ENCODE measurements at places on chromosomes 7 and 10.
A peak's percentile ranks its signal among the peaks of the same experiment; 100 is the strongest.

DNA sequence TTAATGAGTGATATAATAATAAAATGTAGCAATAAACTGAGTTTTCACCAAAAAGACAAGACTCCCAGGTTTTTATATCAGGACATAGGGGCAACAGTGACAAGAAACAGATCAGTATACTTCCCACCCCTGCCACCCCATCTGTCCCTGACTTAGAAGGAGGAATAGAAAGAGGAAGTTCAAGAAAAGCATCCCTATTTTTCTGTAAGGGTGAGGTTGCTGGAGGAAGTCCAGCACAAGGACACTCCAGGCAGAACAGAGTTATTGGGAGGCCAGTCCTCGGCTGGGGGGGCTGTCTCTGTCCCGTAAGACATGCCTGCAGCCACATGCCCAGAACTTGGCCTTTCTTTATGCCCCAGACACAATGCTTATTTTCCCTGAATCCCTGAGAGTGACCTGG, 16.5 kb upstream of the TLX1 start:
- DNase-seq, result no peak

GRCh38 chr7:130822642-130823041, 88.6 kb upstream of the KLF14 start:
- no peak for DNase-seq

- DNase-seq, result no peak
These were observed 551.3 kb upstream of the STEAP1 start for GRCh38 chr7:89602984-89603383.

DNA sequence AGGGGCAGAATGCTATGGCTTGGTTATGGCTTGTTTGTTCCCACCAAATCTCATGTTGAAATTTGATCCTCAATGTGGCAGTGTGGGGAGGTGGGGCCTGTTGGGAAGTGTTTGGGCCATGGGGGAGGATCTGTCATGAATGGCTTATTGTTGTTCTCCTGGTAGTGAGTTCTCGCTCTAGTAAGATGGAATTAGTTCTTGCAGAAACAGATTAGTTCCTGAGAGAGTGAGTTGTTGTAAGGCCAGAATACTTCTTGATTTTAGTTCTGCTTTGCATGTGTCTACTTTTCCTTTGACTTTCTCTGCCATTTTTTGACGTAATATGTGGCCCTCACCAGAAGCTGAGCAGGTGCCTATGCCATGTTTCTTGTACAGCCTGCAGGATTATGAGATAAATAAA, 188.2 kb downstream of the KIF20B start:
- DNase-seq, result no peak

DNA sequence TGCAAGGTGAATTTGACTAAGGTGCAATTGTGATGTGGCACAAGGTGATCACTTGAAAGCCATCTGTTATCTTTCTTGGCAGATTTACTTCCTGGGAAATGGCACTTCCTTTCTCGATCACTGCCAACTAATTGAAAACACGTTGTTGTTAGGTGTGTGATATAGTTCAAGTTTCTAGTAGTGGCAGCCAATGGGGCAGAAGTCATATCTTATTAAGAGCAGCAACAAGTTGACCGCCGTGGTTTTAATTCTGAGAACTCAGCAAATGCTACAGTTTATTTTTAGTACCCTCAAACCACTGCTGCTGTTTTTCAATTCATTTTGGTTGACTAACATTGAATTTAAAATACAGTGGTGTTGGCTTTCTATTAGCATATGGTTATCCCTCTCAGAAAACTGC, 1.6 kb downstream of the CHN2 start:
- no peak for DNase-seq

- no peak for DNase-seq
These were observed 438.7 kb upstream of the NRP1 start for GRCh38 chr10:33773253-33773573.

DNA sequence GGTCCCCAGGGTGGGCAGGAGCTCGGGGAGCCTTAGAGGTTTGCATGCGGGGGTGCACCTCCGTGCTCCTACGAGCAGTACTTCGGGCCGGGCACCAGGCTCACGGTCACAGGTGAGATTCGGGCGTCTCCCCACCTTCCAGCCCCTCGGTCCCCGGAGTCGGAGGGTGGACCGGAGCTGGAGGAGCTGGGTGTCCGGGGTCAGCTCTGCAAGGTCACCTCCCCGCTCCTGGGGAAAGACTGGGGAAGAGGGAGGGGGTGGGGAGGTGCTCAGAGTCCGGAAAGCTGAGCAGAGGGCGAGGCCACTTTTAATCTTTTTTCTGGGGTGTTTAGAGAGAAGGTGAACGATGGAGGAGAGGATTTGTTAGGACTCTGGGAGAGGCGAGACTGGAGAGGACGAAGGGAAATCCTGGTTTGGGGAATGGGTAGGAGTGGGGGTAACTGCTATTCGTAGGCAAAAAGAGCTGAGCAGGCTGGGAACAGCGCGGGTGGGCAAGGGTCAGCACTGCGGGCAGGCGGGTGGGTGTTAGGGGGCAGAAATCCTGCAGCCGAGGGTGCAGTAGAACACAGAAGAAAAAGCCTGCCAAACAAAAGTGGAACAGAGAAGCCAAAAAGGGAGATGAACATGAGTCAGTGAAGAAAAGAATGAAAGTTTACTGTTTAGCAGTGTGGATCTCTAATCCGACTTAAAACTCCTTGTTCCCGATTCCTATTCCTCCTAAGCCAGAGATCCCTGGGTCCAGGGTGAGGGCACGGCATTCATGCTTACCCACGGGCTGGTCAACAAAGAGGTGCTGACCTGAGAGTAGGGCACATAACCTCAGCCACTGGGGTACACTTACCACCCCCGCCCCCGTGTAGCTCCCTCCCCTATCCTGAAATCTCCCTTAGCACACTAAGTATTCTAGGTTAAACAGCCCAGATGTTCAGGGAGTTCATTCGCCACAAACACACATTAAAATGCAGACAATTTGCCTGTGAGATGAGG, 26.9 kb downstream of the PRSS2 start:
- DNase-seq, result no peak

DNA sequence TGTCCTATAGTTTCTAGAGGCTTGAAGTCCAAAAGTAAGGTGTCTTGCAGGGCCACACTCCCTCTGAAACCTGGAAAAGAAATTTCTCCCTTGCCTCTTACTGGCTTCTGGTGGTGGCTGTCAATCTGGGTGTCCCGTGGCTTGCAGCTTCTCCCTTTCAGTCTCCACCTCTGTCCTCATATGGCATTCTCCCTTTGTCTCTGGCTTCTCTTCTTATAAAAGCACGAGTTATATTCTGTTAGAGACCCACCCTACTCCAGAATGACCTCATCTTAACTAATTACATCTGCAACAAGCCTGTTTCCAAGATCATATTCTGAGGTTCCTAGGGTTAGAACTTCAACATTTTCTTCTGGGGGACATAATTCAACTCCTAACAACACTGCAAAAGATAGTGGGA, 3.4 kb upstream of the GLI3 start:
- no peak for DNase-seq

DNA sequence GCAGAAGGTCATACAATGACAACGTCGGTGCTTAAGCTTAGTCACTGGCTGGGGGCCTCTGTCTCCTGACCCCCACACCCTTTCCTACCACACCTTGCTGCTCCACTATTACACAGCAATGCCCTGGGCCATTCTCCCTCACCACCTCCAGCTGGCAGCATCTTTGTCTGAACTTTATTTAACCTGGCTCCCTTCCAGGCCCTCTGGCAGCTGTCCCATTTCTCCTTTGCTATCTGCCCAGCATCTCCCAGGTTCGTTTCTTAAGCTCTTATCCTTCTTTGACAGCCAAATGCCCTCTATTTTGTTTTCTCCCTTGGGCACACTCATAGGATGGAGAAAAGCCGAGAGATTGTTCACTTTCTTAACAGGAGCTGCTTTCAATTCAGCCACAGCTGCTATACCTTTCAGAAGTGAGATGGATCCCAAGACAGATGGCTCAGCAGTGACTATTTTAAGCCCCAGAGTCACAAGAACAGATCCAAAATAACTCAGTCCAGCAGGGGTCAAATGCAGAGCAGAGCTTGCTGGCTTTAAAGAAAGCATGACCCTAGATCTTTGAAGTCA, 1277.1 kb upstream of the AUTS2 start:
- DNase-seq, result no peak

DNA sequence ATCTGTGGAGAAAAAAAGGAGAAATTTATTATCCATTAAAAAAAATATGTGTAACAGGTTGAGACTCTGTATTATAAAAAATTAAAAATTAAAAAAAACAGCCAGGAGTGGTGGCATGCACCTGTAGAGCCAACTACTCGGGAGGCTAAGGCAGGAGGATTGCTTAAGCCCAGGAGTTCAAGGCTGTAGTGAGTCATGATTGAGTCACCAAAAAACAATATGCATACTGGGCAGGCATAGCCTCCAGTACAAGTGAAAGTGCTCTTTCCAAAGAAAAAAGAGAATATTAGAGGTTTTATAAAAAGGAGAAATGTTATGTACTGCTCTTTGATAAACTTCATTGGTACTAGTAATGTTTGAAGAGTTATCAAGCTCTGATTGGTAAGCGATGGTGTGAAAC, 647.1 kb upstream of the ZWINT start:
- no peak for DNase-seq

GRCh38 chr7:105493923-105494315, 28.2 kb downstream of the PUS7 start:
- DNase-seq, result peak; percentile 77

DNA sequence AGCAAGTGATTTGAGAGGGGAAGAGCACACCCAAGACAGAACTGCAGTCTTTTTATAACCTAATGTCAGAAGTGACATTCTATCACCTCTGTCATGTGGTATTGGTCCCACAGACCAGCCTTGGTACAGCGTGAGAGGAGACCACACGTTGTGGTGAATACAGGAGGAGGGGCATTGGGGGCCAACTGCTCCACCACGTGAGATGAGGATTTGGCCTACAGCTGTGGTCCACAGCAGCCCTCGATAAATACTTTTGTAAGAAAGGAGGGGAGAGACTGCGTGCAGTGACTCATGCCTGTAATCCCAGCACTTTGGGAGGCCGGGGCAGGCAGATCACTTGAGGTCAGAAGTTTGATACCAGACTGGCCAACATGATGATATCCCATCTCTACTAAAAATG, 243.1 kb downstream of the FGFR2 start:
- no peak for DNase-seq

GRCh38 chr7:109387530-109387929, 817.9 kb downstream of the DNAJB9 start:
- no peak for DNase-seq

- DNase-seq, result no peak
These were observed 4.3 kb downstream of the CUBN start for GRCh38 chr10:17125206-17125893.

GRCh38 chr7:2470204-2471021, 5.8 kb downstream of the GRIFIN start:
- no peak for DNase-seq

GRCh38 chr7:103715376-103716120, 269.5 kb upstream of the SLC26A5 start:
- no peak for DNase-seq

GRCh38 chr10:22958338-22958737, 30.5 kb downstream of the ARMC3 start:
- DNase-seq, result no peak

DNA sequence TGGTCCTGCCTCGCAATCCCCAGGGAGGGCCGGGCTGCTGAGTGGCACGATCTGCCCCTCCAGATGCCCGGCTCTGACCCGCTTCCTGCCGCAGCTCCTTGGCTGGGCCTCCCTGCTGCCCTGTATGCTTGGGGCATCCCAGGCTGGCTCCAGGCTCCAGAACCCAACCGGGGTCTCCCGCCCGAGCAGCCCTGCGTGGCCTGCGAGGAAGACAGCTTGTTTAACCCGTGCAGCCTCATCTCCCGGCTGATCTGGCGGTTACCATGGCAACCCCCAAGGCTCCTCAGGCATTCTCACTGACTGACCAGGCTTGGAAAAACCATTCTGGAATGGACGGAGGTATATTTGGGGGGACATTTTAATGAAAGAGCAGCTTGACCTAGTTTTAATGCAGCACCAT, 232.4 kb upstream of the MYO3A start:
- no peak for DNase-seq

DNA sequence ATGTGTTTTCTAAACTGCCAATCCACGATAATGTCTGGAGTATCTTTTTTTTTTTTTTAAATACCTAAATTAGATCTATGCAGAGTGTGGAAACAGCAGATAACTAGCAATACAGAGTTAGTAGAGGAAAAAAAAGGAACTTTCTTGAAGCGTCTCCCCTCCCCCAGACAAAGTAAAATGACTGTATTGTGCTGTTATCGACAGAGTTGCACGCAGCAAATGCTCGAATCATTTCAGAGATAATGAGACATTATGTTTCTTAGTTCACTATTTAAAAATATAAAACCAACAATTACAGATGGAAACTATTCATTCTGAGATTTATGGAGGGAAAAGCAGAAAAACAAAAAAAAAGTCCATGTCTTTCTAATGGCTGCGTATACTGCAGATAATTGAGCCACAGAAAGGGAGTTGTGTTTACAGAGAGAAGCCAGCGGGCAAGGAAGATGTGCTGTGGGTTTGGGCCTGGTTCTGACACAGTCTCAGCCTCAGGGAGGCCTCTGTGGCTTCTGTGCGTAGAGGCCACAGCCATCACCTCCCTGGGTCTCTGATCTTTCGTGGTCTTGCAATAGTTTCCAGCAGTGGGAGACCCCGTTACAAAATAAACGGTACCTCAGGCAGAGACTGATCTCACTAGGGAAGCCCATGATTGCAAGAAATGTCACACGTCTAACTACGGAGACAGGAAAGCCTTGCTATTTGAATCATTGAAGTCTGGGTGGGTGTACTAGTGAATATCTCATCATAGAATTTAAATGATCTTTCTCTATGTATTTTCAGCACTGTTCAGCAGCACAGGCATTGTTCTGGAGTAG, 19.1 kb upstream of the KLF6 start:
- no peak for DNase-seq

DNA sequence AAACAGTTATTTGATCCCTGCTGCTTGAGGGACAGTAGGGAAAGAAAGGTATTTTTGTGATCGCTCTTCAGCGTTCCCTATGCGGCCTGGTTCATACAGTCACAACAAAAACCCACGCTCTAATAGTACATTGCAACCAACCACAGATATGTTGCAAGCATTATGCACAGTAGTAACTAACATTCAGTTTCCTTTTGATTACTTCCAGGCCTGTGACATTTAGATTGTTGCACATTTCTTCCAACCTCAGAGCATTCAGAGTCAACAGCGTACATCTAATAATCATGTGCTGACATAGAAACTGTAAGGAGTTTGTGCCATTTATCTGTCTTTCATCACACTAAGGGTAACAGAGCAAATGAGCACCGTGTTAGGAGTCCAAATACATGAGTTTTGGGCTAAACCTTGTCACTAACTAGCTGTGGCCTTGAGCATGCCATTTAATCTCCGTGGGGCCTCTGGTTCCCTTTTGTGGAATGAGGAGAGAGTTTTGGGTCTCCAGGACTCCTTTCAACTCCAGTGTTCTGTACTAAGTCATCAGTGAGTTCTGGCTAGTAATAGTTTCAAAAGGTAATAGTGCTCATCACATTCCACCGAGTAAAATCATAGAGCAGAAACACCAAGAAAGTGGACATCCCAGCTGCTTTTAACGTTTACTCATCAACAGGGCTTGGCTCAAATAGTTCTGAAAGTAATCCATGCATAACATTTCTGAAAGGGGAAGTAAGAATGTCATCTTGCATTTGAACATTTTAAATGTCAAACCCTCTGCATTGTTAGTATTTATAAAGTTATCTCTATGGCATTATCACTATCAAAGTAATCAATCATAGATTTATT, 99.0 kb upstream of the FZD1 start:
- peak; percentile 62 for DNase-seq

Measured in GM04504 (cell line).